Body of pancreas (tissue), 4 donors: ENCODE measurements at places on chromosomes 16 and 17. TPM values are rescaled to one million over a fixed set of nuclear protein-coding genes. Genes with fewer than 3 reads are reported as not detected.

ZC3H7A gene
- 49.5 TPM for total RNA-seq

PRR15L gene
- 63.3 TPM for total RNA-seq

- H3K36me3 ChIP-seq = no peaks in the 10 kb centered on the region
- DNase-seq = no peak
- no peaks in the 10 kb centered on the region for H3K27me3 ChIP-seq
- H3K4me3 ChIP-seq = no peak overlapping the region
Measured at GRCh38 chr16:52967744-52968143, 85.0 kb downstream of the CHD9NB start.

DNA sequence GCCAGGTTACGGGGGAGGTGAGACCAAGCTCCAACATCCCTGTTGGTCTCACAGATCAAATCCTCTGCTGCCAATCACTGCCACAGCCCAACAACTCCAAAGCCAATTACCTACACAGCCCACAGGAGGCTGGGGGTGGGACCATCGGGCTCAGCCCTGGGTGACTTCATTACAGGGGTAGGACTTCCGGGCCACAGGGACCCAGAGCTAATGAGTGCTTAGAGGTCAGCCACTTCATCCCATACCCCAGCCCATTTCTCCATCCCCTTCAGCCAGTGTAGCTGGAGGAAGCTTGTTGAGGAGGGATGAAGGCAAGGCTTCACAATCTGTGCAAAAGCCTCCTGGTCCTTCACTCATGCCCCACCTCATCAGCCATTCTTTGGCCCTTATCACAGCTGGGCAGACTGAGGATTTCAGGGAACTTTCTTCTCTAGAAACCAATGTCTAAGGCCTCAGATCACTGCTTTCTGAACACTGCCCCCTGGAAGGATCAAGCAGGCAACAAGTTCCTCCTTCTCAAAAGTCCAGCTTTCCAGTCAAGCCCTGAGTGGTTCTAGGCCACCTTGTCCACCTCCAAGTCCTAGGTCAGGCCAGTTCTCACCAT lies 5.8 kb downstream of the FOXN1 start:
- H3K27ac ChIP-seq = no peak overlapping the region
- no peaks in the 10 kb centered on the region for H3K36me3 ChIP-seq
- H3K27me3 ChIP-seq = no peaks in the 10 kb centered on the region
- no peaks in the 10 kb centered on the region for H3K4me1 ChIP-seq
